ENCODE measurements at places on chromosomes 2 and 18.

DNA sequence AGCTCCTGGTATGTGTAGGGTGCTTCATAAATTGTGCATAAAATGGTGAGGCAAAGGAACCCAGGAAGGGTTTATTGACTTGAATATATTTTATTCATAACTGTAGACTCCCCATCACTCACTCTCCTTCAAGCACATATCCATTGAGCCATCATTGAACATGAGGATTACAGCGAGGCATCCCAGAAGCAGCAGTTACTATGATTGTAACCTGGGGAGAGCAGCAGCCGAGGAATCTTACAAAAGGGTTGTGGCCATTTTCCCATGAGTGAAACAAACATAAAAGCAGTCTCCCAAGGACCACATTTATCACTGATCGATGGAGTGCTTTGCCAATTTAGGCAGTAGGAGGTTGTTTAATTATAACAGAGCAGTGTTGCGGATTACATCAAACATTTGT is 183.4 kb downstream of the NCK2 start:
- DNase-seq = no peak

DNA sequence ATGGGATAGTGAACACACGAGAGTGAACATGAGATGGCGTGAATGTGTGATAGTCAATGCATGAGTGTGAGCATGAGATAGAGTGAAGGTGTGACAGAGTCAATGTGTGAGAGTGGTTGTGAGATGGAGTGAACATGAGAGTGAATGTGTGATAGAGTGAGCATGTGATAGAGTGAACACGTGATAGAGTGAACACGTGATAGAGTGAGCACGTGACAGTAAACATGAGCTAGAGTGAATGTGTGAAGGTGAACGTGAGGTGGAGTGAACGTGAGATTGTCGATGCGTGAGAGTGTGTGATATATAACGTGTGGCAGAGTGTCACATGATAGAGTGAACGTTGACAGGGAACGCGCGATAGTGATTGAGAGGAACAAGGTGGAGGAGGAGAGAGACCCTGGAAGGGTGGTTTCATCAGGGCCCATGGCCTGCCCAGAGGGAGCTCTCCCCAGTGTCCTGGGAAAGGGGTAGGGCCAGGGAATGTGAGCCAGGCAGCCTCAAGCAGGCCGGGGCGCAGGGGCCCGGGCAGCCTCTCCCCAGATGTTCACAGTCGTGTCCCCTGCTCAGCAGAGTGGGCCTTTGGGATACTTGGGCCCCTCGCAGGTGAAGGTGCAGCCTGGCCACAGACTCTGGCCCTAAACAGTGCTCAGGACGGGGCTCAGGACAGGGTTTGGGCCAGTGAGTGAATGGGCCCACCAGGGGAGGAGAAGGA is 516.9 kb downstream of the EIPR1 start:
- no peak for DNase-seq

GRCh38 chr2:136122661-136123060 is 4.7 kb upstream of the CXCR4 start:
- DNase-seq = no peak

DNA sequence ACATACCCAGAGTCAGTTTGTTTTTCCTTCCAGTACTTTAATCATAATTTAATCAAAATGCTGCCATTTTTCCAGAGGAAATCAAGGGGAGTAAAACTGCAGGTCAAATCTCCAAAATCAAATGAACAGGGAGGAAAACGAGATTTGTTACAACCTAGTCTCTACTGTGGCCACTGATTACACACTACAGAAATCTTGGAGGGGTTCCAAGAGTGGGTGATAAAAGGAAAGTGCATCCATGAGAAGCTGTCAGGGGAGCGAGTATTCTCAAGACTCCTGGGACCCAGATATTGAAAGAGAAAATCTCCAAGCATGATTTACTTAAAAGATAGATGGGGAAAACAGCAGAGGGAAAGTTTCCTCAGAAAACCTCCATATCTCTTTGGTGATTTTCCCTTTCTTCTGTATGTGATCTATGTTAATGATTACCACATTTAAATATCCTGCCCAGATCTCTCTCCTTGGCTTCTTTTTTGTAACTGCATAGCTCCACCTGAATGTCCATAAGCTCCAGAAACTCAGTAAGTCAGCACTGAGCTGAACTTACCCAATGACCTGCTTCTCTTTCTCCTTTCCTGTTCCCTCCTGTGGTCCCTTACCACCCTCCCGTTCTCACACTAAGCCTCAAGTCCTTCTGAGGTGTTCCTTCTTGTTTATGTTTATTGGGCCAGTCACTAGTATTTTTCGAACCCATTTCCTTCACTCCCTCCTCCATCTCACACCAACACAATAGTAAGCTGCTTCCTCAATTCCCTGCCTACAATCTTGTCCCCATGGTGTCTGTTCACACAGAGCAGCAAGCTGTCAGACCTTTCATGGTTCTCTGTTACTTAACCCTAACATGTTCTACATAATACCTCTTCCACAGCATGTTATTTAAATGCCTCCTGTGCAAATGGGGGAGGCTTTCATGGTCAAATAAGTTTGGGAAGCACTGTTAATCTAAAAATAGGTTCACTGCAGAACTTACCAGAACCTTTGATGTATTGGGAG is 73.9 kb upstream of the TWSG1 start:
- DNase-seq = no peak

GRCh38 chr18:48780201-48780912 is 170.4 kb downstream of the SMAD7 start:
- no peak for DNase-seq

GRCh38 chr18:596288-596881 is 403 bp upstream of the CLUL1 start:
- no peak for DNase-seq

GRCh38 chr2:61288070-61288841 is 126.3 kb downstream of the C2orf74 start:
- no peak for DNase-seq

DNA sequence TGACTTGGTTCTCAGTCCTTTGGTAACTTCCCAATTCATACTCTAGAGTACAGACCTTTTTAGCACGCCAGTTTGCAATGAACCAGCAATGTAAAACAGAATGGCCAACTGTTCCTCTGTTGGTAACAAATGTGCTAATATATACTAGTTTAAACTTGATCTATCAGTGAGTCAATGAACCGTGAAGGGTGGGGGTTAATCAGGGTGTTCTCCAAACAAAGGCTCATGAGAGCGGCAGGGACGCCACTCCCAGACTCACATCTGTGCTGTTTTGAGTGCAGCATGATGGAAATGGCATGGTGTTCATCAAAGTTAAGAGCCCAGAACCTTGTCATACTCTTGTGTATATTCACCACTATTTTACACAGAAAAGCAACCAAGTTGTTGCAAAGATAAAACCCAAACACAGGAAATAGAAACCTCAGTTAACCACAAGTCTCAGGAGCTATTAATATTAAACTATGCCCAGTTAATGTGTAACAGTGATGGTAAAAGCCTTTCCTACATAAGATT is 70.3 kb downstream of the CERKL start:
- DNase-seq = no peak

Data from non-pigmented ciliary epithelial cell (primary cell).